ENCODE measurements at places on chromosomes 3 and 15. TPM values are rescaled to one million over a fixed set of nuclear protein-coding genes. Genes with fewer than 3 reads are reported as not detected.

The GASK1A gene
- total RNA-seq = 0.22 TPM

The EPHA3 gene
- 0.22 TPM for total RNA-seq

The TUSC7 gene
- not detected for total RNA-seq

The CHRNA7 gene
- 0.22 TPM for total RNA-seq

The FRMD5 gene
- 13.5 TPM for total RNA-seq

The CLDN18 gene
- not detected for total RNA-seq

The MKRN2 gene
- total RNA-seq = 45.7 TPM

The CHRNA5 gene
- total RNA-seq = 2.0 TPM

The RHOV gene
- total RNA-seq = not detected

The CYP1A1 gene
- 0.72 TPM for total RNA-seq

The OCA2 gene
- total RNA-seq = not detected

The ZNF502 gene
- total RNA-seq = 3.9 TPM

The ISL2 gene
- not detected for total RNA-seq

The SCAMP2 gene
- 37.9 TPM for total RNA-seq

The LSAMP gene
- under 0.01 TPM for total RNA-seq

The MEGF11 gene
- total RNA-seq = not detected

The WDR93 gene
- total RNA-seq = not detected

The SLC51A gene
- total RNA-seq = not detected

The IL12A gene
- total RNA-seq = 7.2 TPM

The TMEM266 gene
- not detected for total RNA-seq

The GABRB3 gene
- 0.22 TPM for total RNA-seq

The MED12L gene
- total RNA-seq = 0.43 TPM

The FBXW12 gene
- total RNA-seq = not detected

The NMNAT3 gene
- under 0.01 TPM for total RNA-seq

The CTXN2 gene
- total RNA-seq = not detected

The SPINK8 gene
- total RNA-seq = not detected

The CCDC54 gene
- total RNA-seq = not detected

The SEMA5B gene
- not detected for total RNA-seq

The FAM81A gene
- not detected for total RNA-seq

The PARP16 gene
- total RNA-seq = 3.0 TPM

The SLC22A14 gene
- 0.14 TPM for total RNA-seq

The RBM6 gene
- total RNA-seq = 48.4 TPM

The UTS2B gene
- total RNA-seq = 1.3 TPM

The GOLGA8O gene
- 0.44 TPM for total RNA-seq

The DAZL gene
- total RNA-seq = 0.14 TPM

The GOLGA6L2 gene
- not detected for total RNA-seq

The XYLB gene
- 5.5 TPM for total RNA-seq

The PTPRG gene
- total RNA-seq = 45.1 TPM
